Chondrocyte (in vitro differentiated cells): ENCODE measurements at places on chromosomes 12 and 14. TPM values are rescaled to one million over a fixed set of nuclear protein-coding genes. Genes with fewer than 3 reads are reported as not detected.

The COX14 gene
- total RNA-seq: 37.8 to 53.1 TPM (median 44.7 TPM) in 3 replicates

The ALKBH1 gene
- total RNA-seq: 7.6 to 12.7 TPM (median 8.3 TPM) in 3 replicates

DNA sequence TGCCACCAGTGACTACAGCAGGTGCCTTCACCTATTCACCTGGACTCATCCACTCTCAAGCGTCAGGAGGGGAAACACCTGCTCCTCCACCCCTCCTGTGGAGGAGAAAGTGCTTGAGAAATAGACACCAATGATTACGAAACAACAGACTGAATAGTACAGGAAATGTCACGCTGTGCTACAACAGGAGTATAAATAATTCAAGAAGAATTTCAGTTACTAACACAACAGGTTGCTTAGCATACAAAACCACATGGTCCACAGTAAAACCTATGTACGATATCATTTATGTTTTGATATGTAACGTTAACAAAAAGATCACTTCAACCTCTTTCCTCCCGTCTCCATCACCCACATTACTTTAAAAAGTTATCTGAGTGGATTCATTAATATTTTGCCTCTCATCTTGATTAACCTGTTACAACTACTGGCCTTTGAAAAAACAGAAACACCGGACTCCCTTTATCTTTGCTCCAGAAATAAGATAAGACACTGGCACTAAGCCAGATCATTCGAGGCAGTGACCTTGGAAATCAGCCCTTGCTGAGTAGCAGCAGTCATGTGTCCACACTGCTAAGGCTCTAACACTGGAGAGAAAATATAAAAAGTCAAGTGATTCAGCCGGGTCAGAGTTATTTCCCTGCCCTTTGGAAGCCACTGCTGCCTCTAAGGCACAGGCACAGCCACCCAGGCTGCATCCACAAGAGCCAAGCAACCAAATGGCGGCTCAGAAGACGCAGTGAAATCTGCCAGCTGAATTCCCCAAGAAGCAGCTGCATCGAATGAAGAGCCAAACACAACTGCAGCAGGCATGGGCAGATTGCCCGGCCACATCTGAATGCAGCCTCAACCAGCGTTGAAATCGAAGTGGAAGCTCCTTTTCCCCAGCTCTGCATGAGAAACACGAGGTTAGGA lies 40.9 kb downstream of the NT5DC3 start:
- no peak for DNase-seq

The TMEM229B gene
- total RNA-seq: 1.3 to 2.9 TPM (median 1.7 TPM) in 3 replicates

DNA sequence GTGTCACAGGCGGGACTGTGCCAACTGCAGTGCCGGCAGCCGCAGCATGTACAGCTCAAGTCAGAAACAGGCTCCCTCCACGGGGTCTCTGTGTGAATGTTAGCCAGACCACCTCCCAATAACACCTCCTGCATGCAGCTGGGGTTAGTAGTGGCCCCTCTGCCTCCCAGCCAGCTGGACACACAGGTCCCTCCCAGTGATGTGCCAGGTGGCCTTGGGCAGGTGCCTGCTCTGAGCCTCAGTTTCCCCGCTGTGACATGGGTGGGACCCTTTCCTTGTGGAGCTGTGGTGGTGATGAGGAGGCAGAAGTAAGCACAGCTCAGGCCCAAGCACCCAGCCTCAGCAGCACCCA lies 139.9 kb downstream of the ADGRD1 start:
- DNase-seq: no peak

- DNase-seq: no peak
Observed at GRCh38 chr14:37508503-37508902, 86.5 kb downstream of the FOXA1 start.

The LHX5 gene
- not detected in 3 replicates for total RNA-seq

DNA sequence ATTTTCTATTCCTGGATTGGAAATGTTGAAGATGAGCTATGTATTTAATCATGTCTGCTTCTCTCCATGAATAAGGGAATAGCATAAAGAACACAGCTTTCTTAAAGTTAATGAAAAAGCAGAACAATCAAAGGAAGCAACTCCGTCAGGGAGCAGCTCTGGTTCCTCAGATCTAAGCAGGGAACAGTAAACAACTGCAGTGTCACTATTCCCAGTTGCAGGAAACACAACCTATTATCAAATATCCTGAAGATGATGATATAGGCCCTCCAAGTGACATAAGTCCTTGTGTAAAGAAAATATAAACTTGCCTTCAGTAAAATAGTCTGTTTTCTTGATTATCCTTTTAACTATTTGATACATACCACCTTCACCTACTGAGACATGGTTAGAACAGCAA lies 228.1 kb downstream of the KCNC2 start:
- no peak for DNase-seq

- no peak for DNase-seq
Observed at GRCh38 chr12:121144416-121144914, 11.8 kb downstream of the P2RX7 start.

The TSPAN31 gene
- 21.2 to 29.3 TPM (median 21.5 TPM) in 3 replicates for total RNA-seq

DNA sequence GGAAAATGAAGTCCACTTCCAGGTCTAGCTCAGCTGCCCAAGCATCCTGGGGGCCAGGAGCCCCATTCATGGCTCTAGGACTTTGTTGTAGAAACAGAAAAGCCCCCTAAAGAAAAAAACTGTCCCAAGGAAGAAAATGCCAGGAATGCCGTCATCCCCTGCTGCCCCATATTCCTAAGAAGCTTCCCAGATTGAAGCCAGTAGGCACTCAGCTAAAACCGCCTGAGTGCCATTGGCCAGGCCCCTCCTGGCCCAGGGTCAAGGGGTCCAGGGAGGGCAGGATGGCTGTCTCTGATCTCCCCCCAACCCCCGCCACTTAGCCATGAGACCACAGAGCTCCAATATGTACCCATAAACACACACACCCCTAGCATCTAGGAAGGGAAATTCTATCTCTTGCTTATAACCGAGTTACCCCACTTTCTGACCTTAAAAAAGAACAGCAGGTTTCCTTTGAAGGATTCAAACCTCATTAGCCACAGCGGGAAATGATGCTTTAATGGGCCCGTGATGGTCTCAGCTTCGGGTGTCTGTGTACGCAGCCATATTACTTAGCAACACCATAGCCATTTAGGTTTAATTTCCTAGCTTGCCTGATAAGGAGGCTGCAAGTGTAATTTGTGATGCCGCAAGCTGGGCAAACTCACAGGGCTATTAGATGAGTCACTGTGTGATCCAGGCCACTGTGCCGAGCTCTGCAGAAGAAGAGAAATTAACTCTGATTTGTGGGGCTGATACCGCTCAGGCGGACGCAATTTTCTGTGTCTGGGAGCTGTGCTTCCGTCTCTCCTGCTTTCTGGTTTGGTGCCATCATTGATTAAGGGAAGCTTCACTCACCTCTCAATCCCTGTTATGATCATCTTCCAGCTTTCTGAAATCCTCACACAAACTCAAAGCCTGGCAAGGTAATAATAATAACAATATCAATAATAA lies 84.2 kb downstream of the GCH1 start:
- DNase-seq: no peak
